GM23248 (cell line): ENCODE measurements at places on chromosomes 2 and 18.

DNA sequence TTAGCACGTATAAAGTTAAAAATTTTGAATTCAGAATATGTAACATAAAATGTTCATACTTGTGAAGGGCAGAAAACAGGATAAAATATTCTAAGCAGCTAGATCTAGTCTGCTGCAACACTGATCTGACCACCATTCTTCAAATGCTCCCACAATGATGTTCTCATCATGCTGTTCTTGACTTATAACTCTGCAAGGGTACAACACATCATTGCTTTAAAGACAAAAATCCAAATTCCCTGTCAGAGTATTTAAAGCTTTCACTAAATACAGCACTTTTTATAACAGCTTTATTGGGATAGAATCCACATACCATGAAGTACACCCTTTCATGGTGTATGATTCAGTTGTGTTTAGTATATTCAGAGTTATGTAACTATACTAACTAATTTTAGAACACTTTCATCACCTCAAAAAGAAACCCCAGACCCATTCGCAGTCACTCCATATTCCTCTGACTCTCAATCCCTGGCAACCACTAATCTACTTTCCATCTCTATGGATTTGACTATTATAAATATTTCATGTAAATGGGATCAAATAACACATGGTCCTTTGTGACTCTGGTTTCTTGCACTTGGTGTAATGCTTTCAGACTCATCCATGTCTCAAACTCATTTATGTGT, 56.4 kb downstream of the MAP4K3 start:
- peak; percentile 25 for DNase-seq

GRCh38 chr2:56199492-56199891, 15.7 kb downstream of the CCDC85A start:
- peak; percentile 78 for DNase-seq

DNA sequence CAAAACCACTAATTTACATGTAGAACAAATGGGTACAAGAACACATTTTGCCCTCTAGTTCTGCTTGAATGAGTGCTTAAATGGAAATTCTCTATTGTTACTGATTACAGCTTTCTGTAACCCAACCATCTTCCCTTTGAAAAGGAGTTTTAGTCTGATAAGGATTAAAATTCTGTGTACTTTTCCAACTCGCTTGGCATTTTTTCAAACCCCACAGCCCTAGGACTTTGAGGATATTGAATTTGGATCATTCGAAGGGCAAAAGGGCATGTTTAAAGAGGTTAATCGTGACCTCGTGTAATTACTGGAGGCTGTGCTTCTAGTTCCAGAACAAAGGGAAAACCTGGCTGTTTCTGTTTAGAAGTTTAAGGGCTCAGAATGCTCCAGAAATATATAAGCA, 432.3 kb downstream of the PID1 start:
- DNase-seq: no peak

- no peak for DNase-seq
Observed at GRCh38 chr2:76930056-76930744, 592.0 kb downstream of the LRRTM4 start.

DNA sequence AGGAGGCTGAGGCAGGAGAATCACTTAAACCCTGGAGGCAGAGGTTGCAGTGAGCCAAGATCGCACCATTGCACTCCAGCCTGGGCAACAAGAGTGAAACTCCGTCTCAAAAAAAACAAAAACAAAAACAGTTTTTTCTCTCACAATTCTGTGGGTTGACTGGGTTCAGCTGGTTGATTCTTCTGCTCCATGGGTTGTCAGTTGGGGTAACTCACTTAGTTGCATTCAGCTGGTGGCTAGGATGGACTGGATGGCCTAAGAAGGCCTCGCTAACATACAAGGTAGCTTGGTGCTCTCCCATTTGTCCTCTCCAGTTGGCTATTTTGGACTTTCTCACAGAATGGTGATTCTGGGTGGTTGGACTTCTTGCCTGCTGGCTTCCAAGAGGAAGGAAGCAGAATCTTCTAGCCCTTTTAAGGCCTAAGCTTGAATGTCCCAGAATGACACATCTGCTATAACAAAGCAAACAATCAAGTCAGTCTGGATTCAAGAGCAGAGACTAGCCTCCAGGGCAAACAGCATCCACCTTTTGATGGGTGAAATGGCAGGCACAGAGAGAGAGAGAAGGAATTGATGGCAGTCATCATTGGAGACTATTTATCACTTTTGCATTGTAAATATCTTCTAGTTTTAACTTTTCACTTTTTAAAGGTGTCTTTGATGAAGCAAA, 17.9 kb downstream of the LAMA3 start:
- DNase-seq: no peak

GRCh38 chr2:179424571-179424970, 159.9 kb upstream of the SESTD1 start:
- no peak for DNase-seq

DNA sequence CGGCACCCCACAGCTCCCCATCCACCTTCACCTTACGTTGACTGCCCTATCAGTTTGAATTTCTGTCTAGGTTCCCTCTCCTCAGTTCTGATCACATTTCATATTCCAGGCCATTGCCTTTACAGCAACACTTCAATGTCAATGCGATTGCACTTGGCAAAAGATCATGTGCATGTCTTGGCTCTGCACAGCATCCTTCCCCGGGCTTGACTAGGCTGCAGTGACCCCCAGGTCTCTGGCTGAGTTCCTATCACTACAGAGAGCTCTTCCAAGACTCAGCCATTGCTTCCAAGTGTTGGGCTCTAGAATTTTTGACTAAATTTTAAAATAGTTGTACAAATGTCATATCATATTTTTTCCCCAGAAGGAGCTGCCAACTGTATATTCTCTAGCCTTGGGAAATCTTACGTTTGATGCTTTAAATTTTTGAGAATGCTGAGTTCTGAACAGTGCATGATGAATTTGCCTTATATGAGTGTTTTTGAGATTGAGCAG, 103.8 kb upstream of the NEDD4L start:
- no peak for DNase-seq

- peak; percentile 68 for DNase-seq
Observed at GRCh38 chr18:42310956-42311355, 355.9 kb downstream of the PIK3C3 start.

DNA sequence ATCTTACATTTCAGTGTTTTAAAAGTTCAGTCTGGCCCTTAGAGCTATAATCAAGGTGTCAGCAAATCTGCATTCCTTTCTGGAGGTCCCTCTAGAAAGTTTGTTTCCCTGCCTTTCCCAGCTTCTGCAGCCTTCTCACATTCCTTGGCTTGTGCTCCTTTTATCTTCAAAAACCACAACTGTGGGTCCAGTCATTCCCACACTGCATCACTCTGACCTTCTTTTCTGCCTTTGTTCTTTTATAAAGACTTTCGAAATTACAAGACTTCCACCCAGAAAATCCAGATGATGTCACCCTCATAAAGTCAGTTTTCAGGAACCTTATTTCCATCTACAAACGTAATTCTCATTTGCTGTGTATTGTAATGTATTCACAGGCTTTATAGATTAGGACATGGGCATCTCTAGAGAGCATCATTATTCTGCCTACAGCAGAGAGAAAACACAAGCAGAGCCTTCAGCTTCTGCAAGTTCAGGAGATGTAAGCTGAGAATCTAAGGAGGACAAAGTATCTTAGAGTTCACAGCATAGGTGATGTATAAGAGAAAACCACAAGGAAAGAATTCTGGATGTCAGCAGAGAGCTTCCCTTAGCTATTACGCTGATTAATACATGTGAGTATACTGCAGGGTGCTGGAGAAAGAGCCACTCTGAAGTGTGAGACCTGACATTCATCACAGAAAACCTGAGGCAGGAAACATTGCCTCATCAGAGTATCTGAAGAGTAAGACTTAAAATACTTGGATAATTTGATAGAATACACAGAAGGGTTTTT, 1100.2 kb downstream of the CBLN2 start:
- no peak for DNase-seq

DNA sequence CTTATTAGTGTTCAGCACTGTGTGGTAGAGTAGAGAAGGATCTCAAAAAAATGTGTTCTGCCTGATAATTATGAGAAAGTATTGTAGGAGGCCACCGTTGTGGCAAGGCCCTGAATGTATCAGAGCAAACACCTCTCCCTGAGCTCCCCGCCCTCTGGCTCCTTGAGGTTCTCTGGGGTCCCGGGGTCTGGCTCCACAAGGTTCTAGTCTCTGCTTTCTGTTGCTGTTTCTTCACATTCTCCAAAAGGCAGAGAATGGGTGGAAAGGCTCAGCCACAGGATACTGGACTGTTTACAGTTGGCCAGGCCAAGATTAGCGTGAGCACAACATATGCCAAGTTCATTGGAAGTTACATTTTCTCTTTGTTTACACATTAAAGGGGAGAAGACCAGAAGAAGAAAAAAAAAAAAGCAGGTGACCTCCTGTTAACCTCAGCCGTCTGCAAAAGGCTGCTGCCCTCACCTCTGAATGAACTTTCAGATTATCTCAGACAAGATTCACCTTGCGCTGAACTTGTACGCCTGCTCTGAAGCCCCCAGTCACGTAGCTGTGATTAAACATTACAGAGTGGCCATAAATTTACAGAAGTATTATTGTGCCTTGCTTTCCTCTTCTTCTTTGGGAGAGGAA, 56.6 kb upstream of the CYP26B1 start:
- no peak for DNase-seq

- DNase-seq: no peak
Observed at GRCh38 chr2:224861266-224861665, 145.1 kb upstream of the CCDC195 start.

GRCh38 chr2:227761740-227762476, 16.2 kb downstream of the SCYGR8 start:
- peak; percentile 12 for DNase-seq

DNA sequence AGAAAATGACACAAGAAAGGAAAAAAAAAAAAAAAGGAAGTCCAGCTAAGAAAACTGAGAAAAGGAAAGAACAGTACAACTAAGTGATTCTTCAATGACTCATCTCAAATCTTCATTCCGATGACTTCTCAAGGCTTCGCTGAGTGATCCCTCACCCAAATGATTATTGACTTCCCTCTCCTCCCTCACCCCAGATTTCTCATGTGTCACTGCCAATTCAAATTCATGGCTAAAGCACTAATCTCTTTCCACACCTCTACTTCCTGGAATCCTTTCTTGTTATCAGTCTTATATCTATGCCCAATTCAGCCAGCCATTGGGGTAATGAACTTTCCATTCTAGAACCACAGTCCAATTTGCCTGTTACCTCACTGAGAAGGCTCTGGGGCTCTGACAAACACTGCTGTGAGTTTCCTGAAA, 7.2 kb upstream of the ABCB11 start:
- DNase-seq: peak; percentile 7

- no peak for DNase-seq
Observed at GRCh38 chr18:74522635-74523548, 11.4 kb upstream of the CNDP1 start.

DNA sequence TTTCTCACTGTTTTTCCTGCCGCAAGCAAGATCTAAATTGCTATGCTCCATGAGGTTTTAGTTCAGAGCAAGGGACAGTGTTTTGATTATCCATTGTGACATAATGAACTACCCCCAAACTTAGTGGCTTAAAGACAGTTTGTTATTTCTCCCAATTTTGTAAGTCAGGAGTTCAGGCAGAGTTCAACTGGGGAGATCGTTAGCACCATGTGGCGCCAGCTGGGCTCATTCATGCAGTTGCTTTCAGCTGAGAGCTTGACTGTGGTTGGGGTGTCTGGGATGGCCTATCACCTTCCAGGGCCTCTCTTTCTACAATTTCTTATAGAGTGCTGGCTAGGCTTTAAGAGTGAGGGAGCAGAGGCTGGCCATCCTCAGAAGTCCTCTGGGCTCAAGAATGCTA, 382.9 kb upstream of the CELF4 start:
- no peak for DNase-seq

GRCh38 chr2:149075105-149075504, 36.6 kb downstream of the LYPD6B start:
- no peak for DNase-seq

GRCh38 chr2:129849559-129850160, 129.8 kb upstream of the RAB6C start:
- DNase-seq: peak; percentile 64

DNA sequence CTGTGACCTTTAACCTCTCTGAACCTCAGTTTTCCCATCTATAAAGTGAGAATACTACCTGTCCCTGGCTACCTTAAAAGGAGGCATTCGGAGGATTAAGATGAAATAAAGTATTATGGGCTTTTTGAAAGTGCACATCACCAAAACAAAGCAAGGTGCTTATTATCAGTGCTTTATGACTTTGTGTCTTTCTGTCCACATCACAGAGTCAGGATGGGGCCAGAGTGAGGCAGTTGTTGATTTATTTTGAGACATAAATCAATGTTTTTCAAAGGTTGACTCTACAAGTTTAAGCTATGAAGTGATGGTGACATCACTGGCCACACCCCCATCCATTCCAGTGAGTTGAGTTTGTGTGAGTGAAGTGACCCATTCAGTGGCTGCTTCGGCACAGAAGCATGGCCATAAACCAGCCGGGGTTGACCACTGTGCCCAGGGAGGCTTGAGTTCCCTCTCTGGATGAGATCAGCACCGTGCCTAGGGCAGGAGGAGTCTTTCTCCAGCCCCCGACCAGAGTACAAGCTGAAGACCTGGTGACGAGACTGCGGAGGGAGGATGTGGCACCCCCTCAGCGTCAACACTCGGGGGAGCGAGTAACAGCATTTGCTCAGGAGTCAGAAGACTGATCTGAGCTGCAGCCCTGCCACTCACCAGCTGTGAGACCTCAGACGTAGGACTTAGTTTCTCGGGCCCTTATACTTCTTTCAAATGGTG, 89.0 kb upstream of the PPP1CB start:
- DNase-seq: peak; percentile 73

DNA sequence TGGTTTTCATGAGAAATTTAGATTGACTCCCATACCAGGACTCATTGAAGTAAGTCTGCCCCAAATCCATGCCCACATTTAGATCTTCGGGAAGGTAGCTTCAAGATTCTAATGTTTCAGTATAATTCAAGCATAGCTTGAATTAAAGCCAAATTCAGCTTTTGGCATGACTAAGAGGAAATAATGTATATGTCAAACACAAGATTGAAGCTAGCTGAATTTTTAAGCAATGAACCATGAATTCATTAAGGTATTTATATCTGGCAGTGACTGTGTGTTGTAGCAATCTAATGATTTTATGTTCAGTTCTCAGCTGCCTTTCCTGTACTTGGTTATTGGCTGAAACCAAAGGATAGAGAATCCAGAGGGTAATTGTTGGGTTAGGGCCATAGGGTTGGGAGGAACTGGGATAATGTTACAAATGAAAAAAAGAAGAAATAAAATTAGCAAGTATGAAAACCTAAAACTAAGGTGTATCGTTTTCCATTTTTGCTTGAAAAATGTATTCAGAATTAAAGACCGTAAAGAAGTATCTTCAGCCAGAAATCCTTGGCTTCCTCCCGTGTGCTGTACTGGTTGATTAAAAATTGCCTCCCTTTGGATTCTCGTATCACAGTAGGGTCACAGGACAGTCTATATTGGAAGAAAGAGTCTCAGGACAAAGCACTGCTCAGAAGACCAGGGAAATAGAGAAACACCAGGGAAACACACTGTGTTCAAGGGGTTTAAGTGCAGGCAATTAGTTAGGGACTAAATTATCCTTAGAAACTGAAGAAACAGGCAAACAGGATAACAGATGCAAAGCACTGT, 119.0 kb upstream of the FN1 start:
- no peak for DNase-seq
